ENCODE measurements at places on chromosomes 12 and 14.

GRCh38 chr12:54135621-54136350 is 53.0 kb downstream of the SMUG1 start:
- no peak for DNase-seq

- DNase-seq: no peak
Observed at GRCh38 chr12:41334390-41334789, 146.3 kb downstream of the PDZRN4 start.

GRCh38 chr14:44763356-44763755 is 198.4 kb downstream of the KLHL28 start:
- no peak for DNase-seq

GRCh38 chr12:94762943-94763342 is 112.6 kb upstream of the TMCC3 start:
- no peak for DNase-seq

- DNase-seq: no peak
Observed at GRCh38 chr12:119803381-119803791, 73.7 kb downstream of the CIT start.

GRCh38 chr14:48398675-48399282 is 723.4 kb upstream of the MDGA2 start:
- no peak for DNase-seq

DNA sequence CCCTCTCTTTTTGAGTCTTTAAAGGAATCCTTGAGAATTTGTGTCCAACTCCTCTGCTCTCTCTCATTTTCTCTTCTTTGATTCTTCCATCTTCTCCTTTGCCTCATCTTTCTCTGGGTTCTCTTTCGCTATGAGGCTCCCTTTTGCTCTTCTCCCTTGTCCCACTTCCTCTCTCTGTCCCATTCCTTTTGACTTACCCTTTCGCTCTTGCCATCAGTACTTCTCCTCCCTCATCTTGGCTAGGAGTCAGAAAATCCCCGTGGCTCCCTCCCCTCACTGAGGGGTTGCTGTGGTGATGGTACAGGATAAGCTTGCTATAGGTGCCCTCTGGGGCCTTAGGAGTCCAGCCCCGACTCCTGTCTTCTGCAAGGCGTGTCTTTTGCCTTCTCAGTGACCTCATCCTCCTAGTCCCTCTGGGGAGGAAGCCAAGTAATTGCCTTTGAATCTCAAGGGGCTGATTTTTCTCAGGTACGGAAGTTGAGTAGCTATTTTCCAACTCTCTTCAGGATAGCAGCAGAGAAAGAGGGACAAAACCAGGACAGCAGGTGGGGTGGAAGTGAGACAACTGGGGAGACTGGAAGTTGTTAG is 6.4 kb downstream of the PDE1B start:
- DNase-seq: no peak

DNA sequence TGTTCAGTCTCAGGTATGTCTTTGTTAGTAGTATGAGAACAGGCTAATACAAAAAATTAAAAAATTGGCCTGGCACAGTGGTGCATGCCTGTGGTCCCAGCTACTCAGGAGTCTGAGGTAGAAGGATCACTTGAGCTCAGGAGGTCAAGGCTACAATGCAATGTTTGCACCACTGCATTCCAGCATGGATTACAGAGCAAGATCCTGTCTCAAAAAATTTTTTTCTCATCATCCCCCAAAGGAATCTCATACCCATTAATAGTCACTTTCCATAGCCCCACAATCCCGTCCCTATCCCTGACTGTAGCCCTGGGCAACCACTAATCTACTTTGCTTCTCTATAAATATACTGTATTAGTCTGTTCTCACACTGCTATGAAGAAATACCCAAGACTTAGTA is 57.8 kb downstream of the TTC8 start:
- no peak for DNase-seq

DNA sequence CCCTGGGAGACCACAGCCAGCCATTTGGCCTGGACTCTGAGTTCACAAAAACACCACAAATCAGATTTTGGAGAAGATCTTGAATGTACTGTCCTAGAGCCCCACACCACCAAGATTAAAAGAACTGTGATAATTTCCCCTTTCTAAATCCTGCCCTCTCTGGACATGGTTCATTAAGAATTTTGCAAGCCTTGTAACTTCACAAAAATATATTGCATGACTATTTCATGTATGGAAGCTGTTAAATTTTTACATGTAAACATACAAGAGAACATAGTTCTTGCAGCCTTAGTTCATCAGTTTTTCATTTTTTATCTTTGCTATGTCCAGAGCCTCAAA is 97.0 kb downstream of the SCARB1 start:
- DNase-seq: no peak

GRCh38 chr12:47202176-47202575 is 122.4 kb upstream of the AMIGO2 start:
- no peak for DNase-seq

- no peak for DNase-seq
Observed at GRCh38 chr12:132813443-132813842, 15.2 kb downstream of the GOLGA3 start.

GRCh38 chr12:104784592-104784991 is 173.5 kb downstream of the SLC41A2 start:
- DNase-seq: no peak

DNA sequence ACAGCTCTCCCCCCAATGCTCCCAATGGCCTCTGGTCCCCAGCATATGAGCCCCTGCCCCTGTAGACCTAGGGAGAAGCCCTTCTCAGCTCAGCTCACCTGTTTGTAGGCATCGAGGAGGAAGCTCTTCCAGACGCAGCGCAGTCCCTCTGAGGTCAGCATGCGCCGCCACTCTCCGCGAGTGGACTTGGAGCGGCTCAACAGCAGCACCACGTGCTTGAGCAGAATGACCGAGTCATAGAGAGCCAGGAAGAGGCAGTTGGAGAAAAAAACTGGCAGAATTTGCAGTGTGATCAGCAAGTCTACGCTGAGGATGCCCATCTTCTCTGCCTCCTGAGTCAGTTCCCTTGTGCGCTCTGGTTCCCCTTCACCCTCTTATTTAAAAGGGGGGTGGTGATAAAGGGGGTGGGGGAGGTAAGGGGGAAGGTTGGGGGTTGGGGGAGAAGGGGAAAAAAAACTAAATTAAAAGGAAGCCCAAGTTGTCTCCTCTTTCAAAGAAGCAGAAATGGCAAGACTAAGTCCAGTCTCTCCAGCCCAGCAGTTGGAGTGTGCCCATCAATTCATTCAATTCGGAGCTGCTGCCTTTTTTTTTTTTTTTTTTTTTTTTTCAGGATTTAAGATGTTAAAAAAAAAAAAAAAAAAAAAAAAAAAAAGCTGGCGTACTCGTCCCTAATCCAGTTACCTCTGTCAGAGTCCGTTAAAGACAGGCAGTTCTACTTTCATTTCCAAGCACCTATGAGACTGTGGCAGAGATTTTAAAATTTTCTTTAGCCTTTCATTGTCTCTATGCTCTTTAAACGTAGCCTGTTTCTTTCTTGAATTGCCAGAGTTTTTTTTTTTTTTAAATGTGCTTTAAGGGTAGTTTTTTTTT is at the start of gene DIO2:
DIO2 (minus strand) TSS at position 352 of the 870 bp plus-strand sequence; CDS start at position 320, 32 bp downstream.
- no peak for DNase-seq

DNA sequence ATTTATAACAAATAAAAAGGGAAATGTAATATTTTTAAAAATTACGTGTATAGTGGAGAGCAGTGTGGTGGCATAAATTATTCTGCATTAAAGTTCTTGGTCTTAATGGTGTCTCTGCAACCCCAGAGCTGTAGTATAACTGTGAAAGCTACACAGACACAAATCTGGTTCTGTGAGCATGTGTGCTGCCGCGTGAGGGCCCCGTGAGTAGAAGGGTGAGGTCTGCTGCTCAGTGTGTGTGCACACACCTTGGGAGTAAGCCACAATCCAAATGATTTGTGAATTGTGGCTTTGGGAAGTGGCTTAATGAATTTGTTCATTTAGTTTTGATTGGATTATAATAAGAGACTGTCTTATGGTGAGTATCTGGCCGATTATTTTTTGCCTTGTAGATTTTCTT is 16.8 kb downstream of the PELI2 start:
- no peak for DNase-seq

DNA sequence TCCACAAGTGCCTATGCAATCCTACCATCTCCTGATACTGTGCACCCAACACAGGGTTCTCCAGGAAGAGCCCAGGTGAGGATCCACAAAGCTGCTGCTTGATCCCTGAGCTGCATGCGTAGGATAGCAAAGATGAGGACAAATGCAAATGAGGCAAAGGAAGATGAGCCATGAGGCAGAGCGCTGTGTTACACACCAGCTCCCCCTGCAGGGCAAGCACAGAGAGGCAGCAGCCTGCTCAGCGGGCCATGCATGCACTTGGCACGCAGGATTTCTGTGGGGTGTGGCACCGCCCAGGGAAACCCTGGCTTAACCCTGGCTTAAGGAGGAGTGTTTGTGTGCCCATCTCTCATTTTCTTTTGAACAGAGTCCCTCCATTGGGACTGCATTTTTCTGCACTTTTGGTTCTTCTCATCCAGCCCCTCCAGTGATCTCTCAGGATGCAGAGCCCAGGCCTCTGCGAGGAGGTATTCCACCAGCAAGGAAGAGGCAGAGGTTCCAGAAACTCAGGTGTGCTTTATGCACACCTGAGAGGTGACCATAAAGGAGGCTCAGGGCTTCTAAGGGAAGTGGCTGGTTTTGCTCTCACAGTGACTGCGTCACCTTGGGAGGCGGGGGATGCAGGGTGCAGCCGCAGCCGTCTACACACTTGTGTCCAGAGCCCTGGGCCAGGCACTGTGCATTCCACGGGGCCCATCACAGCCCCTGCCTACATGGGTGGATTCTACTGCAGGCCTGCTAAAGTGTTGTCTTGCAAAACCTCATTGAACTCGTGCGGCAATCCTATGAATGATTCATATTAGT is 973.3 kb upstream of the TMEM132C start:
- DNase-seq: peak; percentile 24

DNA sequence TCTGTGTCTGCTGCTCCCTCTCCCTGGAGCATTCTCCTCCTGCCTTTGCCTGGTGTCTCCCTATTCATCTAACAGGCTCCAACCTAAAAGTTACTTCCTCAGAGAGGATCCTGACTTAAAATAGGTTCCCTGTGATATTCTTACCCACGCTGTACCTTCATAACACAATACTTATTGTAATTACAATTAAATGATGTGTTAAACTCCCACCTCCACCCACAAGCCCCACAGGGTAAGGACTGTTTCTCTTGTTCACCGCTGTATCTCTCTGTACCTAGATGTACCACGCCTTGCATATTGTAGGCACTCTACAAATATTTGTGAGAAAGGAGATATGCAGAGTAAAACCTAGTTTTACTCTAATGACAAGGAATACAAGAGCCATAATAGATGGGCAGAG is 5.0 kb downstream of the HEBP1 start:
- no peak for DNase-seq

DNA sequence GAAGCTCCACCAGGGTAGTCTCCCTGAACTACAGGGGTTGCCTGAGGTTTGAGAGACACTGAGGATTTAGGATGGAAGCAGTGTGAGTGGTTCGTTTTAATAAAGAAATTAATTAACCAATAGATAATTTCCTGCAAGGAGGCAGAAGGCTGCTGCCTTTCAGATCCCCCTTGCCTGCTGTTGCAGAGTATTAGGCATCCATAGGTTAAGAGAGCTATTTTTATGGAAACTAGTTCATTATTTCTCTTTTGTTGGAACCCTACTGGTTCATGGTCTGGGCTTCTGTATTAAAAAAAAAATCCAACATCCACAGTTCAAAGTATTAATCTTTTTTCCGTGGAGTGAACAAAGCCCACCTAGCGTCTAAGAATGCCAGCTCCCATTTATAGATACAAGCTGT is 50.5 kb upstream of the RTRAF start:
- no peak for DNase-seq

DNA sequence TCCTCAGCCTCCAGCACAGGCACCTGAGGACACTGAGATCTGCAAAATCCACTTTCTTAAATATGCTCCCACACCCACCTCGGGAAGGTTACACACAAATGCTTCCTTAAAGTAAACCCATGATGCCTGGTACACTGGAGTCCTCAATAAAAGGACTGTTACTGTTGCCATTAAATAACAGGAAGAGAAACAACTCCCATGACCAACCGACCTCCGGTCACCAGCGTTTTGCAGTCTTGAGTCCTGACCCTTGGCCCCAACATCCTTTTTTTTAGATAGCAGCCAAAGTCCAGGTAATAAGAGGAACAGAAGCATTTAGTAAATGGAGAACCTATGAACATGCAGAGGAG is 42.4 kb downstream of the ITPK1 start:
- DNase-seq: no peak

- DNase-seq: no peak
Observed at GRCh38 chr14:105885561-105886320, 359.4 kb downstream of the TMEM121 start.

GRCh38 chr12:44847888-44848702 is 28.0 kb downstream of the NELL2 start:
- peak; percentile 60 for DNase-seq

DNA sequence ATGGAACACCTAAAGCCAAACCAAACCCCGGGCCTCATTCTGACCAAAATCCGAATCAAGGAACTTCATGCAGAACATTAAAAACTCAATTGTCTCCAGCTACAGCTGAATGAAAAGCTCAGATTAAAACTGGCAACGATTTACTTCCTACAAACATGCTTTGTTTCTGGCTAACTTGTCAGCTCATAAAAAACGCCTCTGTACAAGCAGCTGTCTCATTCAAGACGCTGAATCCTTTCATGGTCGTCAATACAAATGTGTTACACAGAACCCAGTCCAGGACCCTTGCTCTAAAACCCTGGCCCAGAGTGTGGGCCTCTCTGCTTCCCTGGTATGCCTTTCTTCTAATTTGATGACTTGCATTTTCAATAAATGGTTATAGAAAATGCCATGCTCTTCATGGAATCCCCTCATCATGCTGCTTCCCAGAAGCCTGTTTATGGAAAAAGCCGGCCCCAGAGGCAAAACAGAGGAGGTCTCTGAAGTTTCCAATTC is 183.1 kb downstream of the PHLDA1 start:
- DNase-seq: no peak

DNA sequence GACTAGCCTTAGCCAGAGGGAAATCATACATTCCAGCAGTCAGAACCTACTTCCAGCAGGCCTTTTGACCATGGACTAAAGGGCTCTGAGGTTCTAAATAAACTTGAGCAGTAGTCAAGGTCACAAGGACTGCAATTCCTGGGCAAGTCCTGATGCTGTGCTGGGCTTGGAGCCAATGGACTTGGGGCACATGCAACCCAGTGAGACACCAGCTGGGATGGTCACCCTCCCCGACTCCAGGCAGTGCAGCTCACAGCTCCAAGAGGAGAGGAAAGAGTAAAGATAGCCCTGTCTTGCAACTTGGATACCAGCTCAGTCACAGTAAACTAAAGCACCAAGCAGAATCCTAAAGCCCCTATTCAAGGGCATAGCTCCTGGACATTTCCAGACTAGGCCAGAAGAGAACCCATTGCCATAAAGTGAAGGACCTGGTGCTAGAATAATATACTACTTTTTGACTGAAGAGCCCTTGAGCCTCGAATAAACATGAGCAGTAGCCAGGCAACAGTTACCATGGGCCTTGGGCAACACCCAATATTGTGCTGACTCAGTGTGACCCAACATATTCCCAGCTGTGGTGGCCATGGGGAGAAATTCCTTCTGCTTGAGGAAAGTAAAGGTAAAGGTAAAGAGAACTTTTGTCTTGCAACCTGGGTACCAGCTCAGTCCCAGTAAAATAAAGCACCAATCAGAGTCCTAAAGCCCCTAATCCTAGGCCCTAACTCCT is 226.2 kb upstream of the CLEC14A start:
- no peak for DNase-seq

Data from activated T-helper 2 cell treated with anti-CD3 and anti-CD28 coated beads, Interferon-gamma antibody, Interleukin-2, Interleukin-4, amounts not matched to agents 10 μg/mL and 5 μg/mL and 100 μg/mL, durations not matched to agents 14 hours and 24 hours and 36 hours (primary cell).